ENCODE measurements at places on chromosomes 16 and 17.

- H3K4me1 ChIP-seq = peaks cover 82% of the 10 kb centered on the region
- DNase-seq = peak; percentile 62
- peak overlapping the region; percentile 8 for H3K4me3 ChIP-seq
- peaks cover 49% of the 10 kb centered on the region for H3K27me3 ChIP-seq
- H3K36me3 ChIP-seq = no peaks in the 10 kb centered on the region
These were observed 4.4 kb downstream of the KDM6B start for GRCh38 chr17:7838090-7839075.

DNA sequence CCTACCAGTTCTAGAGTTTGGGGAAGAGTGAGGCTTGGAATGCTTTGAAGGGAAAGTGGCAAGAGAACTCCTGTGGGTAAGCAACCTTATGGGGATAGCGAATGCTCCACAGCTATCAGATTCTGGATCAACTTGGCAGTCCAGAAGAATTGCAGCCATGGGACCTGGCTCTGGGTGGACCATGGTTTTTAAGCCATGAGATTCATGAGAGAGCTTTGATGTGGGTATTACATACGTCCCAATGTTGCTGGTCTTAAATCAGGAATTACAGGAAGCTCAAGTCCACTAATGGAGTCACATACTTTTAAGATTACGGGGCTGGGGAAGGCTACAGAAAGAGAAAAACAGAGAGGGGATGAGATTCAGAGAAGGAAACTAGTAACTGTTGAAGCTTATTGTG is 142.5 kb upstream of the ELAC2 start:
- no peaks in the 10 kb centered on the region for H3K36me3 ChIP-seq
- no peaks in the 10 kb centered on the region for H3K4me1 ChIP-seq
- H3K4me3 ChIP-seq = no peak overlapping the region
- no peaks in the 10 kb centered on the region for H3K27me3 ChIP-seq

- peak; percentile 66 for DNase-seq
- H3K4me1 ChIP-seq = peaks cover 3% of the 10 kb centered on the region
- peaks cover 4% of the 10 kb centered on the region for H3K27me3 ChIP-seq
- H3K27ac ChIP-seq = no peak overlapping the region
- no peak overlapping the region for H3K4me3 ChIP-seq
These were observed 43.8 kb upstream of the DHX40 start for GRCh38 chr17:59521465-59522126.

DNA sequence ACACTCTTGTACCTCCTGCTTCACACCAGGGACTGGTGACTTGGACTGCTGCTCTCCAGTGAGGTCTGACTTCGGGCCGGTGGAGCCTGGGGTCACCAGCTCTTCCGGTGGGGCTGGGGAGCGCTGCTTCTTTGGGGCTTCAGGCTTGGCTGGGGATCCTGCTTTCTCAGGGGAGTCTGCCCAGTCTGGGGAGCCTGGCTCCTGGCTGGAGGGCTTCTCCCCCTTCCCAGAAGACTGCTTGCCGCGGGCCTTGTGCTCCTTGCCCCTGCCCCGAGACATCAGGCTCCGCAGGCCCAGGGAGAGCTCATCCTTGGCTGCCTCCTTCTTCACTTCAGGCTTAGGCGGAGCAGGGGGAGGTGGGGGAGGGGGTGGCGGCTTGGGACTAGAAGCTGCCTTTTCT is 52.4 kb downstream of the MYO18A start:
- no peak for DNase-seq
- H3K4me1 ChIP-seq = no peaks in the 10 kb centered on the region
- no peaks in the 10 kb centered on the region for H3K27me3 ChIP-seq
- H3K4me3 ChIP-seq = no peak overlapping the region
- H3K36me3 ChIP-seq = peaks cover 55% of the 10 kb centered on the region
- no peak overlapping the region for H3K27ac ChIP-seq

GRCh38 chr16:57687363-57687929 is 7.2 kb upstream of the DRC7 start:
- no peaks in the 10 kb centered on the region for H3K27me3 ChIP-seq
- no peak overlapping the region for H3K27ac ChIP-seq
- no peaks in the 10 kb centered on the region for H3K36me3 ChIP-seq
- H3K4me1 ChIP-seq = peaks cover 22% of the 10 kb centered on the region
- H3K4me3 ChIP-seq = no peak overlapping the region

DNA sequence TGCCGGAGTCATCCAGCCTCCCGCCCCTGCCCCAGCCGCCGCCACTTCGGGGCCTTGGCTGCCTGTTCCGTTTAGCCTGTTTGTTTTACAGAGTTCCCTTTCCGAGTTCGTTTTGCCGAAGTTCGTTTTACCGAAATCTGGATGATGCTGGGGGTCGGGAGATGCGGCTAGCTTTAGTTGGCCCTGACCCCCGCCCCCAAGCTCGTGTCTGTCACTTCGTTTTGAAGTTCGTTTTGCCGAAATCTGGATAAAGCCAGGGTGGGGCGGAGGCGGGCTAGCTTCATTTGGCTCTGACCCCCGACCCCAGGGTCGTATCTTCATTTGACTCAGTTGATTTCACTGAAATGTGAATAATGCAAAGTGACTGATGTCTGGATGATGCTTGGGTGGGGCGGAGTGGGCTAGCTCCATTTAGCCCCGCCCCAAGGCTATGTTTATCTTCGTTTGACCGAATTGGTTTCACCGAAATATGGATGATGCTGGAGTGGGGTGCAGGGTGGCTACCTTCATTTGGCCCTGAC is 591 bp downstream of the PSMD7 start:
- H3K27me3 ChIP-seq = no peaks in the 10 kb centered on the region
- peaks cover 38% of the 10 kb centered on the region for H3K4me1 ChIP-seq
- H3K36me3 ChIP-seq = peaks cover 53% of the 10 kb centered on the region

- peaks cover 22% of the 10 kb centered on the region for H3K4me1 ChIP-seq
- H3K4me3 ChIP-seq = no peak overlapping the region
- no peak for DNase-seq
- peaks cover 40% of the 10 kb centered on the region for H3K36me3 ChIP-seq
These were observed 5.0 kb downstream of the PAM16 start for GRCh38 chr16:4345836-4346781.

- H3K4me3 ChIP-seq = no peak overlapping the region
- no peaks in the 10 kb centered on the region for H3K27me3 ChIP-seq
- no peak overlapping the region for H3K27ac ChIP-seq
These were observed 3.0 kb downstream of the CHAD start for GRCh38 chr17:50465635-50466034.

GRCh38 chr17:38590988-38591758 is 14.6 kb downstream of the SRCIN1 start:
- H3K36me3 ChIP-seq = no peaks in the 10 kb centered on the region
- peak overlapping the region; percentile 30 for H3K27ac ChIP-seq
- H3K27me3 ChIP-seq = no peaks in the 10 kb centered on the region
- H3K4me3 ChIP-seq = no peak overlapping the region

- no peak overlapping the region for H3K27ac ChIP-seq
- H3K4me1 ChIP-seq = no peaks in the 10 kb centered on the region
- H3K36me3 ChIP-seq = no peaks in the 10 kb centered on the region
- no peaks in the 10 kb centered on the region for H3K27me3 ChIP-seq
These were observed 133.9 kb downstream of the PITPNC1 start for GRCh38 chr17:67511012-67511411.

- peaks cover 9% of the 10 kb centered on the region for H3K36me3 ChIP-seq
- H3K27me3 ChIP-seq = no peaks in the 10 kb centered on the region
- no peak overlapping the region for H3K4me3 ChIP-seq
- no peak for DNase-seq
- no peaks in the 10 kb centered on the region for H3K4me1 ChIP-seq
These were observed 115.6 kb downstream of the GNAO1 start for GRCh38 chr16:56306690-56307533.

DNA sequence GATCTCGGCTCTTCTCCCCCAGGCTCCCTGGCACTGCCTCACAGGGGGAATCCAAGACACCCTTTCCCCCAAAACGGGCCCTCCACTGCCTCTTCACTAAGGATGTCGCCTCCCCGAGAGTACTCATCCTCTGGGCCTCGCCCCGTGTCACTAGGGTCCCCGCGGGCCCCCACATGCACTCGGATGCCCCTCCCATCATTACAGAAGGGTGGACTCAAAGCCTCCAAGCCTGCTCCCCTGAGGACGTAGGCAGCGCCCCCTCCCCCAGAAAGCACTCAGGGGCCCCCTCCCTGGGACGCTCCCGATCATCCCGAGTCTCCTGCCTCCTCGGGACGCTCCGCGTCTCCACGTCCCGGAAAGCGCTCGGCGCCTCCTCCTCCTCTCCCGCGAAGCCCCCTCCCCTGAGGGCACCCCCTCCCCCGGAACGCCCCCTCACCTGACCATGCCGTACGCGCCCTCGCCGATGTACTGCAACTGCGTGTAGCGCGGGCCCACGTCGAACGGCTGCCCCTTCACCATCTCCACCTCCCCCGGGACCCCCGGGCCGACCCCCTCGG is 338 bp downstream of the MAPK3 start:
- peaks cover 19% of the 10 kb centered on the region for H3K4me1 ChIP-seq
- peaks cover 24% of the 10 kb centered on the region for H3K36me3 ChIP-seq
- DNase-seq = no peak
- H3K27me3 ChIP-seq = no peaks in the 10 kb centered on the region
- H3K4me3 ChIP-seq = peak overlapping the region; percentile 75

GRCh38 chr16:2828876-2829430 is 1.1 kb upstream of the ZG16B start:
- H3K27me3 ChIP-seq = peaks cover 2% of the 10 kb centered on the region
- H3K4me3 ChIP-seq = no peak overlapping the region
- no peaks in the 10 kb centered on the region for H3K4me1 ChIP-seq

DNA sequence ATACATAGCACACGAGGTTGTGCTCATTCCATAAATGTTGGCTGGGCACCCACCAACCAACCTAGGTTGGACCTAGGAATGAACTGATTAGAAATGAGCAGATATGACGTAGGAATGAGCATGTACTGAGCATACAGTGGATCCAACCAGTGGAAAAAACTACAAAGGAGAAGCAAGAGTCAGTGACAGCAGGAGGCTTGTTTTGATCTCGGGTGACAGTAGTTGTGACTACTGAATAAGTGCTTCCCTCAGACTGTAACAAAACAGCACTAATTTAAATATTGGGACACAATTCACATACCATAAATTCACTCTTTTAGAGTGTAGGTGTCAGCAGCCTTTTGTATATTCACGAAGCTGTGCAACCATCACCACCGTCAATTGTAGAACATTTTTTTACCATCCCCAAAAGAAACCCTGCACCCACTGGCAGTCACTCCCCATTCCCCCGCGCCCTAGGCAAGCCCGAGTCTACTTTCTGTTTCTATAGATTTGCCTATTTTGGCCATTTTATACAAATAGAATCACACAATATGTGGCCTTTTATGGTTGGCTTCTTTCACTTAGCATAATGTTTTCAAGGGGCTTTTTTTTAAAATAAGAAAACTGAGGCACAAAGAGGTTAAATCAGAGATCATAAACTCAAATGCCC is 7.0 kb downstream of the VAC14 start:
- peaks cover 11% of the 10 kb centered on the region for H3K4me1 ChIP-seq
- DNase-seq = no peak
- peaks cover 6% of the 10 kb centered on the region for H3K36me3 ChIP-seq
- H3K4me3 ChIP-seq = no peak overlapping the region
- H3K27ac ChIP-seq = no peak overlapping the region

GRCh38 chr17:6526362-6527152 is 29.8 kb downstream of the PITPNM3 start:
- H3K36me3 ChIP-seq = no peaks in the 10 kb centered on the region
- H3K27ac ChIP-seq = no peak overlapping the region
- no peaks in the 10 kb centered on the region for H3K4me1 ChIP-seq
- no peak for DNase-seq

GRCh38 chr16:88700636-88701482 is 5.3 kb downstream of the RNF166 start:
- H3K27me3 ChIP-seq = no peaks in the 10 kb centered on the region
- peak; percentile 96 for DNase-seq
- H3K4me3 ChIP-seq = peak overlapping the region; percentile 60
- H3K27ac ChIP-seq = peak overlapping the region; percentile 98

DNA sequence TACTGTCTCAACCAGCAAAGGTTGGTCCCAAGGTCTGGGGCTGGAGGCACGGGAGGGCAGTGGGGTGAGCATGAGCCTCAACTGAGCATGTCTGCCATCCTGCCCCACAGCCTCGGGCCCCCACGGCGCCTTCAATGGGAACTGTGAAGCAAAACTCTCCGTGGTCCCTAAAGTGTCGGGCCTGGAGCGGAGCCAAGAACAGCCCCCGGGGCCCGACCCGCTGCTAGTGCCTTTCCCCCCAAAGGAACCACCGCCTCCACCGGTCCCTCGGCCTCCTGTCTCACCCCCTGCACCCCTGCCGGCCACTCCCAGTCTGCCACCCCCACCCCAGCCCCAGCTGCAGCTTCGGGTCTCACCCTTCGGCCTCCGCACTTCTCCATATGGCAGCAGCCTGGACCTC is 4.2 kb downstream of the FBRS start:
- peaks cover 42% of the 10 kb centered on the region for H3K4me1 ChIP-seq
- no peak overlapping the region for H3K4me3 ChIP-seq
- H3K27ac ChIP-seq = no peak overlapping the region
- H3K36me3 ChIP-seq = peaks cover 75% of the 10 kb centered on the region

DNA sequence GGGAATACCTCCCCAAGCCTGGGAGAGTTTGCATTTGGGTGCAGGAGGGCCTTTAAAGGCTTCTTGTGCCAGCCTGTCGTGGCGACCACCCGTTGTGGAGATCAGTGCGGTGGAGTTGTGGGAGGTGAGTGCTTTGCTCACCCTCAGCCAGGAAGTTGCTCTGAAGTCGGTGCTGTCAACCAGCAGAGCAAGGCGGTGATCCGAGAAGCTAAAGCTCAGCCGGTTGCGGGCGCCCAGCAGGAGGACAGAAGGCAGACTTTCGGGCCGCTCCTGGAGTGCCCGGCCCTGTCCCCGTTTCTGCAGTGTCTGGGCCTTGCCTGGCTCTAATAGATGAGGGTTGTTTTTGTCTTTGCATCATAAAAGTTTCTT is 1.4 kb downstream of the UBE2I start:
- DNase-seq = peak; percentile 56
- peaks cover 58% of the 10 kb centered on the region for H3K36me3 ChIP-seq
- H3K27ac ChIP-seq = peak overlapping the region; percentile 74
- H3K4me3 ChIP-seq = peak overlapping the region; percentile 61
- no peaks in the 10 kb centered on the region for H3K27me3 ChIP-seq

DNA sequence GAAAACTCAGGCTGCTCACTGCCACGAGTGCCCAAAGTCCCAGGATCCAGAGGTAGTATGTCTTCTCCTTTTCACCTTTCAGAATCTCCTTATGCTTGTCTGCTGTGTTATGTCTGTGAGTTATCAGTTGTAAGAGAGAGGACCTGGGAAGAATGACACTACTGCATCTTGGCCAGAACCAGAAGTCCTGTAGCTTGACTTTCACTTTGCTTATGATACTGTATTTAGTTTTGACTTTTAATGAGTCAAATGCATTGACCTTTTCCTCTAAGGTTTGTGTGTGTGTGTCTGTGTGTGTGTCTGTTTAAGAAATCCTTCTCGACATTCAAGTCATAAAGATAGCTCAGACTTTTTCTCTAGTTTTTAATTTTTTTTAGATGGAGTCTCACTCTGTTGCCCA is 43.4 kb downstream of the BMERB1 start:
- H3K4me3 ChIP-seq = no peak overlapping the region
- no peaks in the 10 kb centered on the region for H3K36me3 ChIP-seq
- no peak overlapping the region for H3K27ac ChIP-seq
- no peaks in the 10 kb centered on the region for H3K4me1 ChIP-seq

GRCh38 chr17:31631766-31632165 is 227.3 kb downstream of the COPRS start:
- no peak overlapping the region for H3K27ac ChIP-seq
- DNase-seq = no peak
- no peaks in the 10 kb centered on the region for H3K4me1 ChIP-seq
- H3K36me3 ChIP-seq = no peaks in the 10 kb centered on the region
